ENCODE measurements at places on chromosomes 1 and 21.

GRCh38 chr1:11678442-11678841 is 2.5 kb downstream of the MAD2L2 start:
- DNase-seq, result no peak

- no peak for DNase-seq
Measured at GRCh38 chr1:226790545-226791181, 51.6 kb upstream of the ITPKB start.

DNA sequence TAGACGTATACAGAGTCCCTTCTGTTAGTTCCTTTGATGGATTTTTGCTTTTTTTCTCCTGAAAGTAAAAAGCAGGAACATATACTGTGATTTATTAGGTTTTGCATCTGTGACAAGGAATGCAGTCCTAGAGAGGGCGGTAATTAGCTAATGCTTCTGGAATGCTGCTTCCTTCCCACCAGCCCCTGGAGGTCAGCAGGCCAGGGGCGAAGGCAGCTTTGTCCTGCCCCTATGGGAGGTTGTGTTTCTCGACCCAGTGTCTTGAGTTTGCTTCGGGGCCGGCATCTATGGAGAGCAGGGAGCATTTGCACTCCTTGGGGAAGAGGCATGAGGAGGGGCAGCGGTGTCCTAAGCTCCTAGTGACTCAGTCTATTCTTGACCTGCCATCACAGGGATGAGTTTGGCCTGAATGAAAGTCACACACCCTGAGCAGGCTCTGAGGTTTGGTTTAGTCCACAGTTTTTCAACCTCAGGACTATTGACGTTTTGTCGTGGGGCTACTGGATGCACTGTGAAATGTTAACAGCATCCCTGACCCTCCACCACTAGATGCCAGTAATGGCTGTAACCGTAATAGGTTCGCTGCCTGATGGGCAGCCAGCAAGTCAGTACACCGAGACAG is 85.0 kb upstream of the KCNJ15 start:
- DNase-seq, result no peak

DNA sequence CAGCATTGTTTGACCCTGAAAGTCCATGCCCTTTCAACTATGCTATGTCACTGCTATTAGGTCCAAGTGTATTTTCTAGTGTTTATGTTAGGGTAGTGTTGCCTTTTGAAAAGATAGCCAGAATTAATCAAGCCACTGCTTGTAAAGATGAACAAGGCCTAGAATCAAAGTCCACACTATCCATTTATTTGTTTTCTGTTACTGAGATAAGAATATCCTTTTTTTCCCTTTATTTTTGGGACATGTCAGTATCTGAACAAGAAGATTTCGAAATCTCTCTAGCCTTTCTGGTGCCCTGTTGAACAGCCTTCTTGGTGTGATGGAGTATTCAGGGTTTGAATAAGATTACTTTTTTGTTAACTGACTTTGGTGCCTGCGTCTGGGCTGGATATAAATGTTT is 16.7 kb downstream of the UBAP2L start:
- no peak for DNase-seq

DNA sequence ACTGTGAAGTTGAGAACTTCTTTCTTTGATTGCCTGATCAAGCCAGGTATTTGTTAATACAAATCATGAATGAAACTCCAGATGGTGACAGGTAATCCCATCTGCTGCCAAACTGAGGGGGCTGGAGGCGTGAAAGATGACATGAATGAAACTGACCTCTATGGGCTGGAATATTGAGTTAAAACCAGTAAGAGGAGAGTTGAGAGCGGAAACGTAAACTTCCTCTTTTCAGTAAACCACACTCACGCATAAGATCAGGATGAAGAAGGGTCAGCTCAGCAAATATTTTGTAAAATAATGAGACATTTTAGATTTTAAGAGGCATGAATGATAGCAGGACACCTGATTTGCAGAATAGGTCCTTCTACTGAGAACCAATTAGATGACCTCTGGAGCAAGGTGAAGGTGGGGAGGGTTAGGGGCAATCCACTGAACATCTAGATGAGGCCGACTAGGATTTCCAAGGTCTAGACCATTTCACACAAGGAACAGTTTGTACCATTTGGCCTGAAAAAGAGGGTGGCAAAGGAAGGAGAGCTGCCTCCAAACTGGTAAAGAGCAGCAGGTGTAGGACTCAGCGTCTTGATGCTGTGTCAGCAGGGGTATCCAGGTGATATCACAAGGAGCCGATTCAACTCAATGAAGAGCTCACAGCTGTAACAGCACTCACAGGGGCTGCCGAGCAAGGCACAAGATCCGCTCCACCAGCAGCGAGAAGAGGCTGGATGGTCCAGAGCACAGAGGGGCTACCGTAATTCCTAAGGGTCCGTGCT is 132.6 kb downstream of the NTPCR start:
- DNase-seq, result no peak

DNA sequence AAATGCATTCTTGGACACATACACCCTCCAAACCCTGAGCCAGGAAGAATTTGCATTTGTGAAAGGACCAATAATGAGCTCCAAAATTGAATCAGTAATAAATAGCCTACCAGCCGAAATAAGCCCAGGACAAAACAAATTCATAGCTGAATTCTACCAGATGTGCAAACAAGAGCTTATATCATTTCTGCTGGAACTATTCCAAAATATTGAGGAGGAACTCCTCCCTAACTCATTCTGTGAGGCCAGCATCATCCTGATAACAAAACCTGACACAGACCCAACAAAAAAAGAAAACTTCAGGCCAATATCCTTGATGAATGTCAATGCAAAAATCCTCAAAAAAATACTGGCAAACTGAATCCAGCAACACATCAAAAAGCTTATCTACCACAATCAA is 6.7 kb downstream of the SPRR2E start:
- DNase-seq, result no peak

DNA sequence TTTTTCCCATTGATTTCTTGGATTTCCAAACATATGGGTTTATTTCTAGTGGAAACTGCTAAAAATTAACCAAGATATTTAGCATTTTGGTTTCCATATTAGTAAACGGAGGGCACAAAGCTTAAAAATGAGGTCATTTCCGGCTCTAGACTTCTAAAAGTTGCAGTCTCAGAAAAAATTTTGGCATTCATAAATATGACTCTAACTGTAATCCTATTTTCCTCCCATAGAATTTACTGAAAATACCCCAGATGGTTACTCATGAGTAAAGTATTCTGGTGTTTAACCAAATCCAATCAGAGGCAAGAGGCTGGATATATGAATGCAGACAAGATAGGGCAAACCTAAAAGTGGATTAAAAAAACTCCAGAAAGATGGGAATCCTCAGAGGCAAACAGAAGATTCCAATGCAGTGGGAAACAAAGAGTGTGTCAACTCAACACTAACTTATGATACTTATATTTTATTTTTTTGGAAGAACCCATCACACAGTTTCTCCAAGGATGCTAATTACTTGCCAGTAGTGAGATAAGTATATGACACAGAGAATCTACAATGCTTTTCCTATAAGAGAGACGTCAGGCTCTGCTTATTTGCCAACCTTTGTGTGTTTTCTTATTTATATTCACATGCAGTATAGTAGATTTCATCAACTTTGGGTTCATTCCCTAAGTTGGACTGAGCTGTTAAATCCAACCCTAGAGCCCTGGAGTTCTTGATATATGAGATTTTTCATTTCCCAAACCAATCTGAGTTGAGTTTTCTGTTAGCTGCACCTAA is 90.1 kb upstream of the BCL10 start:
- no peak for DNase-seq

GRCh38 chr1:1065265-1065939 is 8.7 kb downstream of the RNF223 start:
- DNase-seq, result no peak

DNA sequence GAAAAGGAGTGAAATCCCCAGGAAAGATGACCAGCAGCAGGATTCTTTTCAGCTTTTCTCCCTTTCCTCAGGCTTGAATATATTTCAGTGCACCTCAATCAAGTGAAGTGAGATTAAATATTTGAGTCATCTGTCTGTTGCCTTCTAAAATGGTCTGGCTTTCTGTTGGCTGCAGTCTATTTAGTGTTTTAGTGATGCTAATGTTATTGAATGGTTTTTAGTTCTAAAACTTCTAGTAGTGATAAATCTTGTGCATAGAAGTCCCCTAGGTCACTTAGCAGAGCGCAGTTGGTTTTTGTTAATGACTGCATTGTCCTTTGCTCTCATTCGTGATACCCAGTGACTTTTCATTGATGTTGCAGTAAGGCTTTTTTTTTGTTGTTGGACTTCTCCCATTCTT is 53.5 kb downstream of the ITSN1 start:
- DNase-seq, result no peak

DNA sequence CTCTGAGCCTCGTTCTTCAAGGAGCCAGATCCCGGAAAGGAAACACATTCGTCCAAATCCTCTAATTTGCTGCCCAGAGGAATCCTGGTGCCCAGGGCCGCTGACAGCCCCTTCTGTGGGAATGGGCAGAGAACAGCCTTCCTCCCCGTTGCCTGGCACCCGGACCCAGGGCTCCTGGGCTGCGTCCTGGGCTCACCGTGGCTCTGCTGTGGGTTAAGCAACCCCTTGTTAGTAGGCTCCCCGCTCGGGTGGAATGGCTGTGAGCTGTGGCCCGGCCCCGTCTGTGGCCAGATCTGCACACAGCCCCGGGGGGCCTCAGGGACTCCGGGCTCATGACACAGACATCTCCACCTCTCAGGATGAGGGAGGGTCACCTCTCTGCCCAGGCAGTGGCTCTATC is 122.9 kb upstream of the ARHGEF16 start:
- no peak for DNase-seq

DNA sequence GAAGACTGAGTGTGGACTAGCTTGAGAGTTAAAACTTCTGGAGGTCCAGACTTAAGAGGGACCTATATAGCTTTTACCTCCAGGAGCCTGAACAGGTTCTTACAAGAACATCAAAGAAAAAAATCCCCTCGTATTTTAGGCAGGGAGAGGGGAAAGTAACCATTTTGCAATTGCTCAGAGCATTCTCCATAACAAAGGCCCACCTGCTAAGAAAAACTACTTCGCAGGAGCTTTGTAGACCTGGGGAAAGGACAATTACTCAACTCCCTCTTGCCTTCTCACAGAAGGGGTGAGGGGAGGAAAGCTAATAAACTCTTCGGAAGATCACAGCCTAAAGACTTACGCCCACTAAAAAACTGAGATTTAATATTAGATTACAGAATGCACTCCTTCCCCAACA is 86.3 kb downstream of the RERE start:
- no peak for DNase-seq

- no peak for DNase-seq
Measured at GRCh38 chr1:98735756-98736155, 74.2 kb downstream of the SNX7 start.

DNA sequence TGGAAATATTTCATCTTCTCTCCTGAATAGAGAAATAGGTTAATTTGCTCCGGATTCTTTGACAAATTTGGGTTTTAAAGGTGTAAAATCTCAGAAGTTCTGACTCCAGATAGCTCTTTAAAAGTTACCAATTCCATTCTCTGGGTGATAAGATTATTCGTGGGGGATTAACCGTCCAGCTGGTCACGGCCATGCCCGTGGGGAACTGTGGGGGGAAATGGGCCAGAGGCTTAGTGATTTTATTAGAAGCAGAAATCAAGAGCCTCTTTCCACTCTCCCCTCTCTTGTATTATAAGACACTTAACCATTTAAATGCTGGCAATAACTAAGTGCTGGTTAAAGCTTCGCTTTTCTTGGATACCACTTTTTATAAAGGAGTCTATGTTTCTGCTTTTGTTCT is 376.4 kb upstream of the KAZN start:
- no peak for DNase-seq

DNA sequence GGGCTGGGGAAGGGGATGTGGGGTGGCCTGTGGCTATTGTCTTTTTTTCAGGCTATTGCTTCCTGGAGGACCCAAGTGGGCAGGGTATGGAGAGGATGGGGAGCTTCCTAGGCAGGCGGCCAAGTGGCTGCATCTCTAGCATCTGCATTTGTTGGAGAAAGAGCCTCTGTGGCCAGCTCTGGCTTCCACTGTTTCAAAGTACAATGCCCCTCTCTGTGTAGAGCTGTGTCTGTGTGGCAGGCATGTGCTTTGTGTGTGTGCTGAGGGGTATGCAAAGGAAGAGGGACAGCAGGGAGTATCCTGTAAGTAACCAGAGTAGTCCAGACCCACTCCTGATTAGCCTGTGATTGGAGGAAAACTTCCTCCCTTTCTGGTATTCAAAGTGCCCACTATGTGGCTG is 40.6 kb downstream of the KCNA2 start:
- DNase-seq, result no peak

DNA sequence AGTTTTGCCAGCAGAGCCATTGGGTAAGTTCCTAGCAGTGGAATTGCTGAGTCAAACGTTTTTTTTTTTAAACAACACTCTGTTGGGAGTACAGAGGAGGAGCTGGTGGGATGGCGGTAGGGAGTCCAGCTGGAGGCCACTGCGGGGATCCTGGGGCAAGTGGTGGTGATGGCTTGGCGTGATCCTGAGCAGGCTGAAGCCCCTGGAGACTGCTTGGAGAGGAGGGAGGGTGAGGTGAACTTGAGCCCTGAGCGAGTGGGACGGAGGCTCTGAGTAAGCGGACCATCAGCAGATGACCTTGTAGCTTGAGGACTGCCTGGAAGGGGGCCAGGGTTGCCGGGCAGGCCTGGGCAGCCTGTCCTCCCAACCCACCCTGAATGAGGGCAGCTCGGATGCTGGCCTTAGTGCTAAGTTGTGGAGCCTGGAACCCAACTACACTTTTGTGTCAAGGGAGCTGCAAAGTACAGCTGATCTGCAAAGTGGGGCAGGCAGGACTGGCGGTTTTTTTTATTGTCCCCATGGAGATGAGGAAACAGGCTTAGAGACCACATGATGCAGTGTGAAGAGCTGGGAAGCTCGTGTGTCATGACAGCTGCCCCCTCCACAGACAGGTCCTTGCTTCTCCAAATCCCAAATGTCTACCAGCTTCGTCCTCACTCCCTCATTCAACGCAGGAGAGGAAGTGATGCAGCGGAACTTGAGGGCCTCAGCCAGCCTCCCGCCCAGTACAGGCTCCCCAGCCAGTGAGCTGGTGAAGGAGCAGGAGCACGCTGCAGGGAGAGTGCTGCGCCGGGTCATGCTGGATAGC is 20.2 kb downstream of the MRPL37 start:
- DNase-seq, result no peak

DNA sequence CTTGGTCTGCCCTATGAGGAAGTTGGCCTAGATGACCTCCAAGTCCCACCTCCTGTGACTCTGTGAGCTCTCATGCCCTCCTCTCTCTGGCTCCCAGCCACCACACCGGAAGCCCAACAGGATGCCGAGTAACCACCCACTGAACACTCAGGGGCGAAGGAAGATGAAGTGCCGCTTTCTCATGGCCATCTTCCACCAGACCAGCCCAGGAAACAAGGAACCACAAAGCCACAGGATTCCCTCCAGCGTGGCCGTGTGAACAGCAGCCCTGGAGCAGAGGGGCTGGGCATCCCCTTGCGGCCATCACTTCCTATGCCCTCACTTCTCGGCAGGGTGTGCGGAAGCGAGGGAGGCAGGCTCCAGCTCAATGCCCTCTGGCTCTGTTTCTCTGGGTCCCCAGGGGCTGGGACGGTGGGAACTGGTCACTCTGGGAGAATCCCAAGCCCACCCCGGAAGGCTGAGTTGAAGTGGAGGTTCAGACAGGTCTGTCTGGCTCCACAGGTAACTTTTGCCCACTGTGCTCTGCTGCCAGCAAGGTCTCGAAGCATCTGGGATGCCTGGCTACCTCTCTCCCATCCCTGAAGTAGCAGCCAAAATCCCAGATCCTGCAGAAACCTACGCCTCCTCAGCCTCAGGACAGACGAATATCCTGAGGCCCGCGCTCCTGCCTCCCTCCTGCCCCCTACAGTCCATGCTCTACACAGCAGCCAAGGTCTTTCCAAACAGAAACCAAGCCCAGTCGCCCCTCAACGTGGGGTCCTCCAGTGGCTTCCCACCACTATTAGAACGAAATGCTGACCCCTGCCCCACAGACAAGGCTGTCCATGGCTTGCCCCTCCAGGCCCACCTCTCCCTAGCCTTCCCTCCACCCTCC is 44.2 kb upstream of the ECE1 start:
- peak; percentile 43 for DNase-seq

GRCh38 chr1:78586572-78586971 is 33.7 kb upstream of the IFI44L start:
- no peak for DNase-seq
